Effector memory CD4-positive, alpha-beta T cell (primary cell): ENCODE measurements at places on chromosomes 5 and 9.

DNA sequence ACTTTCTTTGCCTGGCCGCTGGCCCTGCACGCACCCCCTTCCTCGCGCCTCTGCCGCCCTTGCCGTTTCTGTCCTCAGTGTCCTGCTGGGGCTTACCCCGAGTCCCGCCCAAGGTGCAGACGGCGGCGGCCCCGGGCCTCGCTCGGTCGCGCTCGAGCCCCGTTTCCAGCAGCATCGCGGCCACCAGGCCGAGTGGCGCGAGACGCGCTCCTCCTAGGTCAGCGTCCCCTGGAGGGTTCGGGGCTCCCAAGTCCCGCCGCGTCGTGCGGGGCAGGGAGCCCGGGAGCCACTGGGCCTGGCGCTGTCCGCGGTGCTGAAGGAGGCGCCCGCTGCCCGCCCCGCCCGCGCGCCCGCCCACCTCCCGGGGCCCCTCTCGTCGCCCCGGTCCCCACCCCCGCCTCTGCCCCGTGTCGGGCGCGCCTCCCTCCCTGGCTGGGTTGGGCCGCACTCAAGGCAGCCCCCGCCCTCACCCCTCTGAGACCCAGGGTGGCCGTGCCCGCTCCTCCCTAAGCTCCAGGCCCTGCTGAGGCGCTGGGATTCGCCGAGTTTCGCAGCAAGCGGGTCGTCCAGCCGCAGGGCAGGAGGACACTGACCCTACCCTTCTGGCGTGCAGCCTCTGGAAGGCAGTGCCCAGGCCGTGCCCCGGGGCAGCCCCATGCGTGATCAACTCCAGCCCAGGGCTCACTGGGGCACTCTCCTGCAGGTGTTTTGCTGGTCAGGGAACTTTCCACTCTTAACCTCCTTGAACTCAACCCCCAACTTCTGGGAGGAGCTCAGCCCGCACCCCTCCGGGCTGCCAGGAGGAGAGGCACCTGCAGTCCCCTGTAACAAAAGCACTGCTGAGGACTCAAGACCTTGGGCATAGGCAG lies at the start of gene LHX3:
LHX3 (minus strand) TSS at position 291 of the 869 bp plus-strand sequence; CDS start at position 175, 116 bp downstream.
- DNase-seq, result no peak

DNA sequence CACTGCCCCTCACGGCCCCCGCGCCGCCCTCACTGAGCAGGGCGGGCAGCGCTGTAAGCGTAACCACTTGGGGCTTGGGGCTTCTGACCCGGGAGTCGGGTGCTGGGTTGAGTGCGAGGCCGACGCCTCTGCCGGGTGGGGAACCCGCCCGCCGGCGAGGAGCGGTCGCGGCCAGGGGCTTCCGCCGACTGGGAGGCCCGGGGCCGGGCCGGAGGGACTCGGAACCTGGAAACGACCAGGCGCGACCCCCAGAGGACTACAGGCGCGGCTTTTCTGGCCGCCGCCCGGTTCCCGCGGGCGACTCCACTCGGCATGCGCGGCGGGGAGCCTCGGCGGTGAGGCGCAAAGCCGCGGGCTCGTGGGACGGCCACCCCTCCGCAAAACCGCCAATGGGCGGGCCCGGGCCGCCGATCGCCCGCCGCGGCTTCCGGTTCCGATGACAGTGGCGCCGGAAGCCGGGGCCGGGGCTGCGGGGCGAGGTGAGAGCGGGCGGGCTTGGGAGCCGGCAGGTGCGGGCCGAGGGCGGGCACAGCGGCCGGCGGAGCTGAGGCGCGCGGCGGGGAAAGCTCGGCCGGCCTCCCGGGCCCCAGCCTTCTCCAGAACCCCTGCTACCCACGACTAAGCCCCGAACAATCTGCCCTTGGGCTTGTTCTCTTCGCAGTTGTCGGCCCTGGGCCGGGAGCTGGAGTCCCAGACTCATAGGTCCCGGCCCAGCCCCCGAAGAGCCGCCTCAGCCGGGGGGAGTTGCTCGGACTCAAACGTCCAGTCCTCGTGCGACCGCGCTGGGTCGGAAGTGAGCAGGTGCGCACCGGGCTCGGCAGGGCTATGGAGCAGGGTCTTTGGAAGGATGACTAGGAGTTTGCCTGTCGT lies at the start of gene RMND5B:
RMND5B (plus strand) TSS at position 439 of the 870 bp plus-strand sequence. CDS start 7,106 bp downstream, outside the sequence.
- DNase-seq, result peak; percentile 71

DNA sequence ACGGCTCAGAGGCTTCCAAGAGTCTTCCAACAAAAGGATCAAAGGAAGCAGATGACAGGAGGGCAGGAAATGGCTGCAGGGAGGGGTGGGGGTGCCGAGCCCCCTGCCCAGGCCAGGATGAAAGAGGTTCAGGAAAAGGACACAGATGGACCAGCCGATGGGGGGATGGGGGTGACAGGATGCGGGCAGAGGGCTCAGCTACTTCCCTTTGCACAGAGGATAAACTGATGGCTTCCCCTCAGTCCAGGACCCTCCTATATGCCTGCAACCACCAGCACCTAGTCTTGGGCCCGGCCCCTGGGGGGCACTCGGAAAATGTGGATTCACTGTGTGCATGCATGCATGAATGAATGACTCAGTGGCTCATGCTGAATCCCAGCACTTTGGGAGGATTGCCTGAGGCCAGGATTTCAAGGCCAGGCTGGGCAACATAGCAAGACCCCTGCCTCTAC lies 148.2 kb downstream of the C9orf50 start:
- no peak for DNase-seq

GRCh38 chr9:114350636-114351401 lies 21.1 kb downstream of the ORM2 start:
- no peak for DNase-seq

DNA sequence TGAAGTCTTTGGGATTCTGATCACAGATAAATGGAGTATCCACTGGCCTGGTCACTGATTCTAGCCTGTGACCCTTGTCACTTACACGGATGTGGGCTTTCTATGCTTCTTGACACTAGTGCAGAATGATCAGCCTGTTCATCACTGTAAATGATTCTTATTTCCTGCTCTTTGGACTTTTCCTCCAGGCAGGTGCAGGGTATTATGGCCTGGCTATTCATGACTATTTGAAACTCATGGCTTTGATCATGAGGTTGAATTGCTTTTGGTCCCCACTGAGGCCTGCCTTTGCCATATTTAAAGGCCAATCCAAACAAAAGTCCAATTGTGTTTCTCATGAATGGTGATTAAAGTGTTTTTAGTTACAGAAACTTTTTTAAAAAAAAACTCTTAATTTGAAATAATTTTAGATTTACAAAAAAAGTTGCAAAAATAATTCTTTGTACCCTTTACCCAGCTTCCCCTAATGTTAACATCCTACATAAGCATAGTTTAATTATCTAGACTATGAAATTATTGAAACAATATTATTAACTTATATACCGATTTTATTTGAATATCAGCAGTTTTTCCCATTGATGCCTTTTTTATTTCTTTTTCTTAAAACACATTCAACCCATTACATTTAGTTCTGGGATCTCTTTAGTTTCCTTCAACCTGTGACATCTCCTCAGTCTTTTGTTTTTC lies 68.1 kb downstream of the GALNT10 start:
- no peak for DNase-seq
